Activated naive CD8-positive, alpha-beta T cell treated with anti-CD3 and anti-CD28 coated beads, Interleukin-2, amount 10 ng/mL, durations not matched to agents 7 days and 5 days (primary cell): ENCODE measurements at places on chromosomes 4 and X.

GRCh38 chr4:133799717-133800315 lies 401.8 kb downstream of the PABPC4L start:
- H3K27ac ChIP-seq: no peak overlapping the region
- no peaks in the 10 kb centered on the region for H3K36me3 ChIP-seq

- H3K4me3 ChIP-seq: no peak overlapping the region
- DNase-seq: no peak
- H3K27ac ChIP-seq: no peak overlapping the region
- H3K4me1 ChIP-seq: peaks cover 6% of the 10 kb centered on the region
These were observed 164.7 kb upstream of the LEF1 start for GRCh38 chr4:108333353-108333942.

DNA sequence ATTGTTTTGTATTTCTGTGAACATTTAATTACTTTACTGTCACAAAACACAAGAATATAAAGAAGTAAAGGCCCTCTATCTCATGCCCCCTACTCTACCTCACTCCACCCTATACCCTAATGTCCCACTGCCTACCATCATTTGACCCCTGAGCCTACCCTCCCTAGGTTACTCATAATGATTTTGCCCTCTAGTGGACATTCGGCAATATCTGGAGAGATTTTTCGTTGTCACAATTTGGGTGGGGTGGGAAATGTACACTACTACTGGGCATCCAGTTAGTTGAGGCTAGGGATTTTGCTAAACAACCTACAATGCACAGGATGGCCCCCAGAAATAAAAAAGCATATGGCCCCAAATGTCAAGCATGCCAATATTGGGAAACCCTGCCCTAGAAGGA lies 10.2 kb downstream of the TEX13A start:
- DNase-seq: no peak
- no peaks in the 10 kb centered on the region for H3K36me3 ChIP-seq
- no peak overlapping the region for H3K4me3 ChIP-seq

DNA sequence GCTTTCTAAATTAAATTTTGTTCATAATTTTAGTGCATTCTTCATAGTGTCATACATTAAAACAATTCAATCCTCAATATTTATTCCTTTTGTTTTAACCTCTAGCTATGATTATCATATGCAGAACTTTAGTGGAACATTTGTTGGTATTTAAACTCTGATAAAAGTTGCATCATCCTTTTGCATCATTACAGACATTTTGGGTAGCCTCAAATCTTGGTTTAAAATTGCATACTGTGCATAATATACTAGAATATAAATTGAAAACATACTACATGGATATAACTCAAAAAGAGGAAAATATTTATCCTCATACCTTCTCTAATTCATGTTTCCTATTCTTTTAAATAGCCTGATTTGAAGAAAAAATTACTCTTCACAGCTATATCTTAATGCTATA lies 97.3 kb upstream of the NAP1L5 start:
- peaks cover 1% of the 10 kb centered on the region for H3K36me3 ChIP-seq
- DNase-seq: no peak
- H3K27ac ChIP-seq: no peak overlapping the region
- H3K27me3 ChIP-seq: peaks cover 10% of the 10 kb centered on the region

DNA sequence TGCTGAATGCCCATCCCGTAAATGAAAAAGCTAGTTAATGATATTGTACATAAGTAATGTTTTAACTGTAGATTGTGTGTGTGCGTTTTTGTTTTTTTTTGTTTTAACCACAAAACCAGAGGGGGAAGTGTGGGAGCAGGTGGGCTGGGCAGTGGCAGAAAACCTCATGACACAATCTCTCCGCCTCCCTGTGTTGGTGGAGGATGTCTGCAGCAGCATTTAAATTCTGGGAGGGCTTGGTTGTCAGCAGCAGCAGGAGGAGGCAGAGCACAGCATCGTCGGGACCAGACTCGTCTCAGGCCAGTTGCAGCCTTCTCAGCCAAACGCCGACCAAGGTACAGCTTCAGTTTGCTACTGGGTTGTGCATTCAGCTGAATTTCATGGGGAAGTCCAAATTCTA lies at the start of gene SPP1:
Gene SPP1 (plus strand): TSS at position 249 of the 400 bp plus-strand sequence. CDS start 1,182 bp downstream, outside the sequence.
- H3K27ac ChIP-seq: no peak within 1 kb of the TSS
- H3K36me3 ChIP-seq: no peaks in the 10 kb centered on the region
- DNase-seq: no peak
- peaks cover 64% of the 10 kb centered on the region for H3K27me3 ChIP-seq
- H3K4me3 ChIP-seq: peak within 1 kb of the TSS; percentile 15

GRCh38 chrX:110440016-110440805 lies 81.6 kb downstream of the RTL9 start:
- H3K4me3 ChIP-seq: no peak overlapping the region
- no peaks in the 10 kb centered on the region for H3K4me1 ChIP-seq
- DNase-seq: no peak
- no peak overlapping the region for H3K27ac ChIP-seq
- peaks cover 6% of the 10 kb centered on the region for H3K27me3 ChIP-seq
- H3K36me3 ChIP-seq: no peaks in the 10 kb centered on the region
